GM12891 (cell line): ENCODE measurements at places on chromosomes 4 and X.

DNA sequence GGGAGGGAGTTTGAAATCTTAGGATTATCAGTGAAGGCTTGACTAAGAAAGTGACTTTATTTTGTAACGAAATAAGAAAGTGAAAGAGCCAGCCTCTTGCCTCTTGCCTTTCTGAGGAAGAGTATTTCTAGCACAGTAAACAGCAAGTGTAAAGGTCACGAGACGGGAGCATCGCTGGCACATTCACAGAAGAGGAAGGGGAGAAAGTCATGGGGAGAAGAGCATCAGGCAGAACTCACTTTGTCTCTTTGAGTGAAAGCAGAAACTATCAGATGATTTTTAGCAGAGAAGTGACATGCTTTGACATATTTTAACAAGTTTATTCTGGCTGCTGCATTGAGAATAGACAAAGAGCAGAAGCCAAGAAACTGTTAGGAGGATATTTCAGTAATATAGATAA is 313.8 kb downstream of the CAMK2D start:
- no peak for DNase-seq

DNA sequence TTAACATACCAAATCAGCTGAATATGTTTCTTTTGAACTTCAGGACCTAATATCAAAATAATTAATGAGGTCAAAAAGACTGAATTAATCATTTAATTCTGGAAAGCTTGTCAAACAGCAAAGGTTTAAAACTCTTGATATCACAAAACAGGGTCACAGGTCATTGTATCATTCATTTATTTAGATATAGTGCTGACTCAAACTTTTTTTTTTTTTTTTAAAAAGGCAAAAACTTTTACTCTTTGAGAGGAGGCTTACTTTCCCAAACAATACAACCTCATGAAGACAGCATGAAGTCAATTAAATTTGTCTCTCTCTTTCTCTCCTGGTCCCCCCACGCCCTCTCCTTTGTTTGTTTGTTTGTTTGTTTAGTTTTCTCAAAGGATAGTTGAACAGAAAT is 15.6 kb upstream of the GPR78 start:
- DNase-seq = no peak

- no peak for DNase-seq
Measured at GRCh38 chrX:97416461-97416860, 532.8 kb downstream of the RPA4 start.

GRCh38 chr4:78569306-78569821 is 17.8 kb downstream of the ANXA3 start:
- DNase-seq = no peak

DNA sequence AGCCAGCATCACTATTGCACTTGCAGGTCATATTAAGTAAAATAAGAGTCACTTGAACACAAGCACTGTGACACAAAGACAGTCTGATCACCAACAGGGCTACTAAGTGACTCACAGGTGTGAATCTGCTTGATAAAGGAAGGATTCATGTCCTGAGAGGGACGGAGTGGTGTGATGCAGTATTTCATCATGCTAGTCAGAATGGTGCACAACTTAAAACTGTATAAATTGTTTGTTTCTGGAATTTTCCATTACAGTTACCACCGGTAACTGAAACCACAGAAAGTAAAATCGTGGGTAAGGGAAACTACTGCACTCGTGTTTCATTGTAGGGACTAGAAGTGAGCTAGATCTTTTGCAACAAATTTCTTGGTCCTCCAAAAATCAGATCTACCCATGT is 109.7 kb downstream of the ELOVL6 start:
- DNase-seq = no peak

DNA sequence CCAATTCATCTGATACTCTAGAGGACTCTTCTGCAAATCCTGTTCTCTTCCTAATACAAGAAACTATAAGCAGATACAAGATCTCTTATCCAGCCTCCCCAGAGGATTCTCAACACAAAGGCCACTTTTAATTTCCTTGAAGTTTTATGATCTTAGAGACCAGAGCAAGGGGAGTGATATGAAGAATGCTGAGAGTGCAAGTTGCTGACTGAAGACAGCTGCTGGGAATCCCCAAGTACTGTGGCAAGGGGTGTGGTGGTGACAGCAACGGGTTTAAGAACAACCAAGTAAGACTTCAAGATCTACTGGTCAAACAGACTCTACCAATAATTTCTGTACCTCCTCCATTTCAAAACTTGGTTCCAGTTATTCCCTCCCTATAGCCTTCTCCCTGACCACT is 7.0 kb downstream of the AMMECR1 start:
- DNase-seq = peak; percentile 3

GRCh38 chrX:43840265-43840664 is 42.0 kb downstream of the MAOB start:
- no peak for DNase-seq

DNA sequence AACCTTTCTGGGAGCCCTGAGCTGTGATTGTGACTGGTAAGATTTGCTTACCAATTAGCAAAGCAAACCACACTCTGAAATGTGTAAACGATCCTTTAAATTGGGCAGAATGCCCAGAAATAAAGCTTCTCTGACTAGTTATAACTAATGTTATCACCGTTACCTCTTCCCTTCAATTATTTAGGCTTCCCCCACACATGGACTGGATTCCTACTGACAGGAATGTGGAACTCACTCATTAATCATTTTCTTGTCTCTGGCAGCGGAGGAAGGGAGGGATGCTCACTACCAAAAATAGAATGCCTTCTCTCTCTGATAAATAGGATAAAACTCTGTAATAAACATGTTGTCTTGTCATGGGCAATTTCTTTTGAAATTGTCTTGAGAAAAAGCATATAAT is 25.3 kb upstream of the NWD2 start:
- DNase-seq = no peak

- DNase-seq = no peak
Measured at GRCh38 chrX:20374900-20375438, 108.3 kb upstream of the RPS6KA3 start.

- DNase-seq = peak; percentile 12
Measured at GRCh38 chrX:48021026-48021900, 14.5 kb downstream of the SPACA5 start.

DNA sequence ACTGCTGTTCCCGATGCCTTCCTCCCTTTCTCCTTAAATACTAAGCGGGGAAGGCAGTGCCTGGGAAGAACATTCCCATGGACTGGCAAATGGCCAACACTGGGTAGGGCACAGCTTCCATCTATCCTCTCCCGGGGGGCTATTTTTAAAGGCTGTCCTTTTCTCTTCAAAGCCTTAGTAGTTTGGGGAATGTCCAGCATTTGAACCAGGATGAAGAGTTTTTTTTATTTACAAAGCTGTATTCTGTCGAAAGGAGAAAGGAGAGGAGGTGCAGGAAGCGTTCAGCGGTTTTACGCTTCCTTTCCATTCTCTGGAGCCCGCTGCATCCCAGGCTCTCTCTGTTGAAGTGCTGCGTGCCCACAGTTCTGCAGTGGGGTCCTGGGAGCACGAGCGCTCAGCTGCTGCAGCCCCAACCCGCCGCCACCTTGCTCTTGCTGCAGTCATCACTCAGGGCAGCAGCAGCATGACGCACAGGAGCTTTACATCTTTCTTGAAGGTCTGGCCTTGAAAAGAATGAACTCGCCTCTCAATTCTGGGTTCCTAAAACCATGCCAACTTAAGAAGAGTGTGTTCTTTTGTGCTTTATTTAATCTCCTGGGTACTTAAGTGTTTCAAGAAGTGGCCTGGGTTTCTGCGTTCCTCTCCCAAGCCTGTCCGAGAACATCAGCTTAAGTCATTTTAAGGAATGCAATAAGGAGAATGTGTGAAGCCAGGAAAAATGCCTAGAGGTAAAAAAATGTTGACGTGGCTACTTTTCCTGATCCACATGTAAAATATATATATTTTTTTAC is 427.2 kb downstream of the MAPK10 start:
- no peak for DNase-seq

DNA sequence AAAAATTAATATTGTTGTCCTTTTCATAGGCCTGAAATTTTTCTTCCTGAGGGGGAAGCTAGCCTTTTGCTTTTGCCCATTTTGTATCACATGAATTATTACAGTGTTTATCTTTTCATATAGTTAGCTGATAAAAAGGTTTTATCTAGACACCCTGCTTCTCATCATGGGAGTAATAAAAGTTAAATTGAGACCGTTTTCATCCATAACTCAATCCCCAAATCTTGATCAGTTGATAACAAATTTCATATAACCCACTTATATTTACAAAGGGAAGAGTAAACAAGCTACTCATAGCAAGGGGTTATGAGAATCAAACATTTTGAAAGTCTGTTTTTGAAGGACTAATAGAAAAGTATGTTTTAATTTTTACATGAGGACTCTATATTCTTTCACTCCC is 23.5 kb upstream of the DCX start:
- no peak for DNase-seq

DNA sequence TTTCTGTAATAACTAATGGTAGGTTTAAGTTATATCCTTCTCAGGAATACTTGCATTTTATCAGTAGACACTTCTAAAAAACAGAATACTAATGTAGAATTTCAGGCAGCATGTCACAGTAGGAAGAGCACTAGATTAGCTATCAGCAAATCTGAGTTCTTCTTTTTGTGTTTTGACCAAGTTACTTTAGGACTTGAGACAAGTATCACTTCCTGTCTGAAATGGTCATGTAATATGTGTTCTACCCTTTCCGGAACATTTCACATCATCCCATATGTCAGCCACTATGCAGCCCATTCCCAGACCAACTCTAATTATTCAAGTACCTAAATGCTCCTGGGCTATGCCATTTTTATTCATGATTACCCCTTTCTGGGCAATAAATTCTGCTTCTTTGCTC is 401.8 kb upstream of the RPS6KA3 start:
- DNase-seq = no peak

DNA sequence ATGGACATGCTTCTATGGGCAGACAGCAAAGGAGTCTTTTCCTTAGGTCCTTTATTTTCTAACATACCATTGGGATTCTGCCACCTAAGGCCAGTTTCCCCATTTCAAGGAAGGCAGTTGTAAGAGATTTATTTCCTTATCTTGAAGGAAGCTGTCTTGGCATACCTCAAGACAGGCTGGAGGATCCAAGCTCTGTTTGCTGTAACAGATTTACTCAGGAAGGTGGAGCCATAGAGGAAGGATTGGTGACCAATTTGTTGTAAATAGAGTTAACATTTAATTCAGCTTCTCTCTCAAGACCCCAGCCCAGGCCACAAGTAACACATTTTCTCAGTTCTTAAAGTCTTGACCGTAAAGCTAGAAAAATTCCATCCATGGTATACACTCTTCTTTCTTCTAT is 131.6 kb upstream of the TENM3 start:
- no peak for DNase-seq

DNA sequence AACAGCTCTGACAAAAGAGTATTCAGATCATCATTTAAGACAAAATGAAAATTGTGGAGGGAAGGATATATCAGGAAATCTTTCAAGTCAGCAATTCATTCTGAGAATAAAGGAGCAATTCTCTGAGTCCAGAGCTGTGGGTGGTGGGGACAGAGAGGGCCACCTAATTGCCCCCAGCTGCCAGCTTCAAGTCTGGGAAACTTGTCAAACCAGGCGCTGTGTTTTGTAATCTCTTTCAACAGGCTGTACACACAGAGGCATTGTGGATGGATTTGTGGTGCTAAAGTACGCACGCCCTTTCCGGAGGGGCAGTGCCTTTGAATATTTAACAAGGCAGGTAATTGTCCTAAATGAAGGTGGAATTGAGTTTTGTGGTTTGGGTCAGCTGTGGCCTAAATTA is 591.1 kb upstream of the BOD1L1 start:
- no peak for DNase-seq

DNA sequence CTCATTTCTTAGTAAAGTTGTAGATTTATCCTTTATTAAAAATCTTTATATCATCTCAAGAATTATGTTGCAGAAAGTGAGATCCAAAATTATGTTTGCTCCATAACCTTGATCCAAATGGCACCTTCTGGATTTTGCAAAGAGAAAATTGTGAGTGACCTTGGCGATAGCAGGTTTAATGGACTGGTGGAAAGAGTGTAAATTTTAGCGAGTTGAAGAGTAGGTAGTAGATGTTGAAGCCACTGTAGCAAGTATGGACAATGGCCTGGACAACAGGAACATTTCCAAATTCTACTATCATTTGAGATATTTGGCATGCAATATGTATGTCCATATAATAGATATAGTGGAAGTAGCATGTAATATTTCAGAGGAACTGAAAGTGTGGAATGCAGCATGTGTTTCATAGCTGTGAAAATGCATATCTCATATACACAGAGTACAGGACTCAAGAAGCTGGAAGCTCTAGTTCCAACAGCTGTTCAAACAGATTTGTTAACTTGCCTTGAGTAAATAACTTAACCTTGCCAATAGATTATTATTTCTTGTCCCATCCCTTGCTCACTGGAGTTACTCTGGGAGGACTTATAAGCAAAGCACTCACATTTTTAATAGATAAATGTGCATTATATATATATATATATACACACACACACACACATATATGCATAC is 152.5 kb upstream of the TLL1 start:
- DNase-seq = no peak

DNA sequence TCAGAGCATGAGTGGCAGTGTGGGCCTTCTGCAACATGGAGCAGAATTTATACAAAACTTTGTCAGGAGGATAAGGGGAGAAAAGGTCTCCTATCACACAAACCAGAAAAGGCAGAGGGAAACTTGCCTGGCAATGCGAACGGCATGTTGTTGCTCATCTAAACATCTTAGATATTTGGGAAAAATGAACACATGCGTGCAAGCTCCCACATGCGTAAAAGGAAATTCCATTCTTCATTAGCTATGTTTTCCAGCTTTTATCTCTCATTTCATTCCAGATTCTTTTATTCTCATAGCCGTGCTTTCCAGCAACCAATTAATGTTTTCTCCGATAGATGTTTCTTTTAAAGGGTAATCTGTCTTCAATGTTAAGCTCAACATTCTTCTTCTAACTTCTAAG is 31.3 kb upstream of the GBA3 start:
- no peak for DNase-seq
